T-cell (primary cell): ENCODE measurements at places on chromosomes 3 and 15.

- DNase-seq, result no peak
These were observed 83.4 kb upstream of the MEX3B start for GRCh38 chr15:82129149-82129692.

DNA sequence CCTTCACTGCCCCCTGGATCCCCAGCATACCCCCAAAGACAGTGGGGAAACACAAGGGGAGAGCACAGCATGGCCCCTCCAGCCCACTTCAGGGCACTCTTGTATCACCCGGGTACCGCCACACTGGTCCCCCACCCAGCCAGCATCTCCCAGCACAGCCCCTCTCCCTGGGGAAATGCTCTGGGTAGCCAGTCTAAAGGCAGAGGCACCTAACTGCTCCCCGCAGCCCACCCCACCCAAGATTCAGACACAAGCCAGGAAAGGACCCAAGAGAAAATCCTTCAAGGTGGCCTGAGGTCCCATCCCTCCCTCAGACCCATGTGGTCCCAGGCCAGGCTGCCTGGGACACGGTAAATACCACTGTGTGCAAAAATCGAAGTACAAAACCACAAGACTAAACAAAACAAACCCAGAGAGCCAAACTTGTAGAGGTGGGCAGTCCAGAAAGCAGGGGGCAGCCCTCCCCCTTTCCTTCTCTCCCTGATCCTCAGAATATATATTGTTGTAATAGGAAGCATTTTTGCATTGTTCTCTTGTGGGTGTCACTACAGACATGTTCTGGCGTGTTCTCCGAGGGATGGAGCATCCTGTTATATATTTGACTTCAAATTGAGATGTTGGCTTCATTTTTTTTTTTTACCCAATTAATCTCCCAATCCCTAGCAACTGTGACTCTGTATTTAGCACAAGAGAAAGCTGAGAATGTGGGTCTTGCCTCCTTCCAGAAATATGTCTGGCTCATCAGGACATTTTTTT is 51.7 kb downstream of the GRIP2 start:
- DNase-seq, result no peak

- no peak for DNase-seq
These were observed 728.3 kb upstream of the SGO1 start for GRCh38 chr3:20914310-20914709.

GRCh38 chr3:155690921-155691320 is 54.0 kb downstream of the PLCH1 start:
- no peak for DNase-seq

DNA sequence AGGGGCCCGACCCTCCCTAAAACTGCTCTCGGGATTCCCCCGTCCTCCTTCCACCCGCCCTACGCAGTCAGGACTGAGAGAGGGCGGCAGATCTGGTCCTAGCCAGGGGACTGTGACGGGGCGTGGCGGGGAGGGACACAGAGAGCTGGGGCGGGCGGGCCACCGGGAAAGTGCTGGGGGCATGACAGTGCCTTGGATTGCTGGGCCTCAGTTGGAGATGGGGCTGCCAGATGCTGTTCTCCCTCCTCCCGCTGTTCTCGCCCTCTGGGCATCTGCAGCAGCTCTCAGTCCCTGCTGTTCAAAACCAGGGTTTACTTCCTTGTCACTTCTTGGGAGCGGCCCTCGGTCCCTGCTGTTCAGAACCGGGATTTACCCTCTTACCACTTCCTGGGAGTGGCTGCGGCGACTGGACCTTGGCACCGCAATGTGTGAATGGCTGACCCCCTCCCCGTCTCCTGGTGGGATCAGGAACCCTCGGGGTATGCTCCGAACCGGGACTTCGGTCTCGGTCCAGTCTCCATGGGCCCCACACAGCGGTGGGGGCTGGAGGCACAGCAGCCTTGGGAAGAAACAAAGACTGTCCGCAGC is 1.8 kb upstream of the RPP25 start:
- DNase-seq, result no peak

- no peak for DNase-seq
These were observed 470.1 kb upstream of the THBS1 start for GRCh38 chr15:39110746-39111145.

DNA sequence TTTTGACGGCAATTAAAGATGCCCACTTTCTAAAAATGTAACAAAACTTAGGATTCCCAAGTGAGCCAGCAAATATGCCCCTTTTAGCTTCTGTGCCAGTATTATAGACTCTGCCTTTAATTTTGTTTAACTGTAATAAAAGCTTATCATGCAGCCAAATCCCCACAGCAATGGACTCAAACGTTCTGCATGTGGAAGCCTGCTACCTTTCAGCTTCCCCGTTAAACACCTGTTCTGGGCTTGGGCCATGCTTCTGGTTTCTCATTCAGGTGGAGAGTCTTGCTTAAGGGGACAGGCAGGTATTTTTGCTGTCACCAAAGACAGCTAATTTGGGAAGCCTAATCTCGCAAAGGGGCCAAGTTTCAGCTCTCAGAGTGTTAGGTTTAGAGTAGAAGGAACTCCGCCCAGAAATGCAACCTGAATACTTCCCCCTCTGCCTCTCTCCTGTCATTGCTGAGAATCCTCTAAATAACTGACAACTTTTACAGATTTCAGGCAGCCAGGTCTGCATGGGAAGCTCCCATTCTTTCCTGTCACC is 399.4 kb upstream of the ATP11B start:
- DNase-seq, result no peak

DNA sequence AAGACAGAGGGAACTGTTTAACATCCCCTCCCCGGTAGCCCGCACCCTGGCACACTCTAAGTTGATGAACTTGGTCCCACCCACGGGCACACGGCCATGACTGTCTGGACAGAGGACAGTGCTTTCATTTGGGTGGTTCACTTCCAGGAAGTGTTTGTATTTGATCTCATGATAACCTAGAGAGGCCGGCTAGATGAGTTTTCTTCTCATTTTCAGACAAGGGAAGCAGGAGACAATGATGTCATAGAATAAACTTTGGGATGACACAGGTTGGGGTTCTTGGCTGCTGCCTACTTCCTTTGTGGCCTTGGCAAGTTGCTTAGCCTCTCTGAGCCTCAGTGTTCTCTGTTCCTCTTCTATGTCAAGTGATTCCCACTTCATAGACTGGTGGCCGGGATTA is 16.1 kb upstream of the LYSMD4 start:
- DNase-seq, result no peak

- no peak for DNase-seq
These were observed 66.5 kb downstream of the FBN1 start for GRCh38 chr15:48578965-48579364.

DNA sequence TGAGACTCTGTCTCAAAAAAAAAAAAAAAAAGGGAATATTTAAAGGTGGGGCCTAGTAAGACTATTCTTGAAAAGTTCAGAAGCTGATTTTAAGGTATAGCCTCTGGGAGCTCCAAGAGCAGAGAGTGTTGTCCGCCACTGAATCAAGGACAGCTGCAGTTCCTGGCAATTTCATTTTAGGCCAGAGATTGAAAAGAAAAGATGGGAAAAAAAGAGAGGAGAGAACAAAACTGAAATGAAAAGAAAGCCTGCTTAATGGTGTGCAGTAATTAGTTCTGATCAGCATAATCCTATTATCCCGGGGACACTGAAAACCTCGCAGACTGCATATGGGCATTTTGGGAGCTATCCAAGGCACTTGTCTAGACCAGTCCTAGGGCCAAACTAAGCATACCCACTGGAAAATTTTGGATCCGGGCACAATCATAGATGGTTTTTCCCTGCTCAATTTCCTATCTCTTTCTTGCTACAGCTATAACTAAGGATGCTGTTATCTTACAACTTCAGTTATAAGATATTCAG is 43.2 kb downstream of the EHHADH start:
- no peak for DNase-seq

DNA sequence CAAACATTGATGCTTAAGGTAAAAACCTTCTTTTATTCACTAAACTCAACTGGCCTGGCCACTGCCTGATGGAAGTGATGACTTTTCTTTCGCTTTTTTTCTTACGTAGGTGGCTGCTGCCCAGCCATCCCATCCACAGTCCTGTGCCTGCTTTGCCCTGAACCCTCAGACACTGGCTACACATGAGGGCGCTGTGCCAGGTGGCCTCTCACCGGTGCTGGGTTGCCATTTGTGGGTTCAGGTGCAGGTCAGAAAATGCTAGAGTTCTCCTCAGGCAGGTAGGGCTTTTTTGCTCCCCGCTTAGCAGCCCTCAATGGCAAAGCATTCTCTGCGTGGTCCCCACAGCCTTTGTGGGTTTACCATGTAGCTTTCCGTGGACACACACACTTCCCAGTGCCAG is 88.3 kb upstream of the PRR23E start:
- DNase-seq, result no peak
